ENCODE measurements at places on chromosomes 12 and 14.

DNA sequence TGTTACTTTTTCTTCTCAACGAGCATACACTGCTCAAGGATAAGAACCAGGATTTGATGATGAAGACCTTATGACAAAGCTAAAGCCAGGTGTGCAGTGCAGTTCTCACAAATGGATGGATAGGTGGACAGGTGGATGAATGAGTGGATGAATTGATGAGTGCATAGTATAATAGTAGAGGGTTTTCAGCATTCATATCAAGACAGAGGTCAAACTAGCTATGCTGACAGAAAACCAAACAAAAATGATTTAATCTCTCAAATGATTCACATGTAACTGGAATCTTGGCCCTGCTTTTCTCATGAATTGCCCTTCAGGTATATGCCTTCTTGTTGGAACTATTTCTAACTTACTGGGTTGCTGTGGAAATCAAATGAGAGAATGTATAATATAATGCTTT lies 240.9 kb downstream of the BCAT1 start:
- DNase-seq, result no peak

DNA sequence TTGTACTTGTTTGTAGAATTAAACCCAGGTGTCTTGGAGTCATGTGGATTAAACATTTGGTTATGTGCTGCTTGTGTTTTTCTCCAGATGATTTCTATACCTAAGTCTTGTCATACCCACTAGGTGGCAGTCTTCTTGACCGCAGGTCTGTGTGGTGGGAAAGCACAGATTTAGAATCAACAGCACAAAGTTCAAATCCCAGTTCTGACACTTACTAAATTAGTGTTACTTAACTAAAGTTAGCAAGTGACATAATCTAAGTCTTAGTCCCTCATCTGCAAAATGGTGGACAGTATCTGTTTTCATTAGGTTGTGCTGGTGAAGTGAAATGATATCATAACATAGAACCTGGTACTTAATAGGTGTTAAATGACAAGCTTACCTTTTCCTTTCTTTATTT lies 151.0 kb upstream of the ARHGAP5 start:
- peak; percentile 94 for DNase-seq

- DNase-seq, result no peak
Observed at GRCh38 chr12:12331244-12331771, 18.7 kb downstream of the MANSC1 start.

DNA sequence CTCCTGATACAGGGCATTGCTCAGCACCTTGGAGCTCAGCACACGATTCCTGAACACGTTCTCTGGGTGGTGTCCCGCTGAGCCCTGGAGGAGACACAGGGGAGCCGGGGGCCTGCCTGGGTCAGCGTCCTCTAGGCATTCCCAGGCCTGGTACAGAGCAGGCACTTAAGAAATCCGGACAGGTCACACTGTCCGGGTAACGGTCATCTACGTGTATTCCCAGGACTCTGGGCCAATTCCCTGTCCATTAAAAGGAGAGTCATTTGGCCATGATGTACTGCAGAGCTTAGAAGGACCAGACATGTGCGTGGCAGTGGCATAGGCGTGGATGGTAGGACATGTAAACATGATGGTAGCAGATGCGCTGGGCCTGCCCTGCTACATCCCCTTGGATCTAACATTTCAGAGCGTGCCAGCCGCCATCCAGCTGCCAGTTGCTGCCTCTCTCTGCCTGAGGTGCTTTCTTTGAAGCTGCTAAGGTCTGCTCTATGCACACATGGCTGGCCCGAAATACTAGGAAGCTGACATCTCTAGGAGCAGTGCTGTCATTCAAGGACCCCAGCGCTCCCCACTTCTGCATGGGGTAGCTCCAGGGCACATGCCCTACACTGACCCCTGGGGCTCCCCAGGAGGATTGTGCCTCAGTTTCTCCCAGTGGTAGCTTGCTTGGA lies 273.1 kb upstream of the RTL1 start:
- DNase-seq, result no peak

DNA sequence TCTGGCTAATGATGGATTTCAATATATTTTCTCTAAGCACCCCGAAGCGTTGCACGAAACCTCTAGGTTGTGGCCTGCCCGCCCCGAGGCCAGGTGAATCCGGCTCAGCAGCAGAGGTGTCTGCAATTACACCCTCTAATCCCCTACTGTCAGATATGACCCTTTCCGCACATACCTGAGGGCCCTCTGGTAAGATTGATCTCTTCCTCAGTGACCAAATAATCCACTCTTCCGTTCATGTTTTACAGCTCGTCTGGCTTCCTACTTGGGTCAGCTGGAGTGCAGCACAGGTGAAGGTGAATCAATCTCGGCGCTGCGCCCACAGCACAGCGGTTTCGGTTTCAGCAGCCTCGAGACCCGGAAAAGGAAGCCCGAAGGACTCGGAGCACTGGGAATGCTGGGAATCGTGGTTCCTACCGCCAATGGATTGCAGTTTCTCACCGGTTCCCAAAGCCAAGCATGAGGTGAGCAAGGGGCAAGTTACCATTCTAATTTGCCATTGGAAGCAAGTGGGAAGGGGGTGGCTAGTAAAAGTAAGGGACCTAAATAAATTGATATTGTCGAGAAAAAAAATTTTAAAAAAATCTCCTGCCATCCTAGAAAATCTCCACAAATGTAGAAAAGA lies at the start of gene SYNJ2BP:
SYNJ2BP (minus strand) TSS at position 366 of the 625 bp plus-strand sequence; CDS start at position 239, 127 bp downstream.
- DNase-seq, result peak; percentile 79

DNA sequence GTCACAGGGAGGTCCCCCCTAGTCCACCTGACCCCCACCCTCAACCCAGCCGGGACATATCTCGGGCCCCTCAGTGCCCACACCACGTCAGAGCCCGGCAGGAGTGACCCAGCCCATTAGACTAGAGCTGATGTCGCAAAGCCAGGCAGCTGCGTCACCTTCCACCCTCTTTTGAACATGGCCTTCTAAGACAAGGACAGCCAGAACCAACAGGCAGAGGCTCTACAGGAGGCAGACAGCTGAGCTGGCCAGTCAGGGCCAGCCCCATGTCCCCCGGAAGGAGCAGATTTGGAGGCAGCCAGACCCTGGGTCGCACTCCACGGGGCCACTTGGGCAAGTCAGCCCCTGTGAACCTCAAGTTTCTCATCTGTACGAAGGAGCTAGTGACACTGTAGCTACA lies 44.1 kb downstream of the SCARB1 start:
- DNase-seq, result no peak

GRCh38 chr14:44896275-44897040 lies 65.3 kb downstream of the KLHL28 start:
- no peak for DNase-seq

DNA sequence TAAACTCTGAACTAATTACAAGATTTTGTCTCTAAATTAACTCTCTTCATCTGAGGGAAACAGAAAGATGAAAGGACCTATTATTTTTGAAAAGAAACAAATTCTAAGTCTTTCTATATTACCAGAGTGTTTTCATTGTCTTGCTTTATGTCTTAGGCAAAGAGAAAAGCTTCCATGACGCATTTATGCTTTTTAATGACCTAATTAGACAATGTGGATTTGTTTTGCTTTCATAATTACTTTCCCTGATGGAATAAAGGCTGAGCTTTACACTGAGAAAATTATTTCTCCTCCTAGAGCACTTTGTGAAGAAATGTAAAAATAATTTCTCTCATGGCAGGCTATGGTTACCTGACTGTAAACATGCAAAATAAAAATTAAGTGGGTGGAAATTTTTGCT lies 138.0 kb upstream of the SLCO1C1 start:
- no peak for DNase-seq

- no peak for DNase-seq
Observed at GRCh38 chr14:66076176-66076575, 410.0 kb upstream of the CCDC196 start.

DNA sequence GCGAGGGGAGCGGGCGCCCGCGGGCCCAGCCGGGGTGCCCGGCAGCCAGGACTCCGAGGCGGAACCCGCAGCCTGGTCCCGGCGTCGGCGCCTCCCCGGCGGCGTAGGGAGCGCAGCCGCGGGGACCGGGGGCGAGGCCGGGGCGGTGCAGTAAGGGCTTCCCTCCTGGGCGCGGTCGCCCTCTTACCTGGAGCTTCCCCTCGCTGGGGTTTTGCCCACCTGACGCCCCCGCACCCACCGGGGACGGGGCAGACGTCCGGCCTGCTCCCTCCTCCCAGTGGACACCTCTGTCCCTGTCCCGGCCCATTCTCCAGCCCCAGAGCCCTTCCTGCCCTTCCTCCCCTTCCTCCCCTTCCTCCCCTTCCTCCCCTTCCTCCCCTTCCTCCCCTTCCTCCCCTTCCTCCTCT lies 413 bp upstream of the TUBA1C start:
- peak; percentile 48 for DNase-seq

GRCh38 chr12:50859621-50860310 lies 17.0 kb downstream of the TMPRSS12 start:
- DNase-seq, result no peak

DNA sequence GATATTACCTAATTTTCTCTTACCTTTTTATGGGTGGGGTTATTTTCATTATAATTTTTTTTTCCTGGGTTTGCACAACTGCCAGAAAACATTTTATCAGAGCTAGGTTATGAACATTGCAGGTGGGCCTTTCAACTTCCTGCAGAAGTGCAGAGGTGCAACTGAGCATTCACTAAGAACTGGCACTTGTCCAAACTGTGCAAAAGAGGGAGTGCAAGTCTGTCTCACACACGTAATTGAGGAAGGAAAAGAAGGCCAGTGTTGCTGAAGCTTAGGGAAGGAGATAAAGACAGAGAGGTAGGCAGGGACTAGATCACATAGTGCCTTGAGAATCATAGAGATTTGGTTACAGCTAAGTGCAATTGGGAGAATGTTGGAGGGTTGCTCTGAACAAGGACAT lies 14.1 kb upstream of the AMN1 start:
- no peak for DNase-seq

- peak; percentile 15 for DNase-seq
Observed at GRCh38 chr14:90087433-90087832, 25.6 kb downstream of the KCNK13 start.

- no peak for DNase-seq
Observed at GRCh38 chr14:91230397-91231035, 14.0 kb downstream of the GPR68 start.

DNA sequence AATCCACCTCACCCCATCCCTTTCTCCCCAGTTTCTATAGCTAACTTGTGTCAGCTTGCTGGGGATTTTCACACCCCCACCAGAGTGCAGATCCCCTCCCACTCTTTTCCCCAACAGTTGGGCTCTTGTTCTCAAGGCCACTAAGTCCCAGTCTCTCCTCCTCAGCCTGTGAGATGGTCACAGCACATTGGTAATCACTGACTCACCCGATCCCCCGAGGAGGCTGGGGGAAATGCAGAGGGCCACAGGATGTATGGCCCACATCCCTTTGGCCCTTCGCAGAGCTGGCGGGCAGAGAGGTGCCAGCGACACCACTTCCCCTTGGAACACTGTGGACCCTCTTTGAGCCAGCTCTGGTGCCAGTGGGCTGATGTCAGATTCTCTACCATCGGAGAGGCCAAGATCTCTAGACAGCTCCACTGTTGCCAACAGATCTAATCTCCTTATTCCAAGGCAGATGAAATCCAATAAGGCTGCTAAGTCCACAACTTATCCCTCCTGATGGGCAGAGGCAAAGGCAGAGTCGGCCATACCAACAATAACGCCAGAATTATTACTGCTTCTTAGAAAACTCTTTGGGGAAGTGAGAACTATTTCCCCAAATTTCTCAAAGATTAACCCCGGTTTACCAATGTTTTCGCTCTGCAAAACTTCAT lies 1.6 kb downstream of the FMNL3 start:
- DNase-seq, result no peak

DNA sequence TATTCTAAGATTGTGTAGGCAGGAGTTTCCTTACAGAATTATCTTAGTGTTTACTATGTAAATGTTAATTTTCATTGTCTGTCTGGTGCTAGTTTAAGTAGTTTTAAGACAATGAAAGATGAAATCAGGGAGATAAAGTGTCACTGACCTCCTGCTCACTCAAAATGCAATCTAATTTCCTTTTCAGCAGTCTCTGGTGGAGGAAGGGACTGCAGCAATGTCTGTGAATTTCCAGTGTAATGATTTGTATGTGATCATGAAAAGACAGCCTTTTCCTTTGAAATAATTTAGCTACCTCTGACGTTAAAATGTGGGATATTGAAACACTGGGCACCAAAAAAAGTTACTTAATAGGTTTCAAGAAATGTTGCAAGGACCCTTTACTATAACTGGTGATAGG lies 779.7 kb upstream of the FLRT2 start:
- DNase-seq, result no peak

- DNase-seq, result no peak
Observed at GRCh38 chr12:31906557-31907301, 52.5 kb upstream of the RESF1 start.

GRCh38 chr12:91574975-91575374 lies 392.4 kb upstream of the DCN start:
- DNase-seq, result no peak

GRCh38 chr14:23009939-23010726 lies at the start of gene C14orf93:
Gene C14orf93 (minus strand): TSS chr14:23010143. CDS start chr14:22999023, 11,120 bp downstream.
- peak; percentile 80 for DNase-seq

- DNase-seq, result no peak
Observed at GRCh38 chr12:24378548-24379407, 429.3 kb upstream of the SOX5 start.

GRCh38 chr12:116735084-116735483 lies 2.8 kb downstream of the SPRING1 start:
- no peak for DNase-seq

- DNase-seq, result no peak
Observed at GRCh38 chr12:103282124-103282523, 213.6 kb downstream of the C12orf42 start.

DNA sequence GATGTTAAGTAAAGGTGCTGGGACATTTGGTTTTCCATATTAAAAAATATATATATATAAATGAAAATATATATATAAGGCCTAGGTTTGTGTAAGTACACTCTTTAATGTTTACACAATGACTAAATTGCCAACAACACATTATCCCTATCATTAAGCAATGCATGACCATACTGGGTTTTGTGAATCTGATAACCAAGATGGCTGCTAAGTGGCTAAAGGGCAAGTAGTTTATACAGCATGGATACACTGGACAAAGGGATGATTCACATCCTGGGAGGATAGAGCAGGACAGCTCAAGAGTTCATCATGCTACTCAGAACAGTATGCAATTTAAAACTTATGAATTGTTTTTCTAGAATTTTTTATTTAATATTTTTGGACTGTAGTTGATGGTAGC lies 89.3 kb downstream of the FIGNL2 start:
- no peak for DNase-seq

DNA sequence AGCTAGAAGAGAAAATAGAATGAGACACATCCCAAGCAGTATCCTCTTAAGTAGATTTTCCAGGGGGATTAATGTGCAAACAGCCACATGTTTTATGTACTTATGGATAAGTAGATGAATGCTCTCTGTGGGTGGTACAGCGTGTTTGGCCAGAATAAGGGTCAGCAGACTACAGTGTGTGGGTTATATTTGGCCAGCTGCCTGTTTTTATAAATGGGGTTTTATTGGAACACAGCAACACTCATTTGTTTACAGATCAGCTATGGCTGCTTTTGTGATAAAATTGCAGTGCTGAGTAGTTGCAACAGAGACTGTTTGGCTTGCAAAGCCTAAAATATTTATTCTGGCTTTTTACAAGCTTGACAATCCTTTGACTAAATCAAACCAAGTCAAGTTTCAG lies 780.2 kb upstream of the SEL1L start:
- DNase-seq, result no peak

GRCh38 chr12:51836827-51837173 lies 11.7 kb downstream of the FIGNL2 start:
- no peak for DNase-seq

- DNase-seq, result no peak
Observed at GRCh38 chr12:38926501-38926900, 21.1 kb upstream of the CPNE8 start.
